Right ventricle myocardium superior (tissue), 1 donor: ENCODE measurements at places on chromosomes 5 and 9.

DNA sequence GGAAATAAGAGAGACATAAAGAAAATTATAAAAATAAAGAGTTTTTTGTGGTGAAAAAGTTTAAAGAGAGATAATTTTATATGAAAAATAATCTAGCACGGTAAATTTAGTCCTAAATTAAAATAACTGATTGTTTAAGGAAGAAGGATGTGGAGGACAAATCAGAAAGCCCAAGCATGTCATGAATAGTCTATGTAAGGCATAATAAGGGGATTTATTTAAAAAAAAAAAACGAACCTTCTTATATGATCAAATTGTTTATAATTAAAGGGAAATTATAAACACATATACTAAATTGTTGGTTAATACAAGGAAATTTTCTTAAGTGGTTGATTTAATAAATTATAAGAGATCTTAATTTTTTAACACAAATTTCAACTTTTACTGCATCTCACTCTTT lies 551.8 kb upstream of the TYRP1 start:
- DNase-seq = no peak

- DNase-seq = no peak
Observed at GRCh38 chr9:114366334-114367128, 21.3 kb downstream of the AKNA start.

DNA sequence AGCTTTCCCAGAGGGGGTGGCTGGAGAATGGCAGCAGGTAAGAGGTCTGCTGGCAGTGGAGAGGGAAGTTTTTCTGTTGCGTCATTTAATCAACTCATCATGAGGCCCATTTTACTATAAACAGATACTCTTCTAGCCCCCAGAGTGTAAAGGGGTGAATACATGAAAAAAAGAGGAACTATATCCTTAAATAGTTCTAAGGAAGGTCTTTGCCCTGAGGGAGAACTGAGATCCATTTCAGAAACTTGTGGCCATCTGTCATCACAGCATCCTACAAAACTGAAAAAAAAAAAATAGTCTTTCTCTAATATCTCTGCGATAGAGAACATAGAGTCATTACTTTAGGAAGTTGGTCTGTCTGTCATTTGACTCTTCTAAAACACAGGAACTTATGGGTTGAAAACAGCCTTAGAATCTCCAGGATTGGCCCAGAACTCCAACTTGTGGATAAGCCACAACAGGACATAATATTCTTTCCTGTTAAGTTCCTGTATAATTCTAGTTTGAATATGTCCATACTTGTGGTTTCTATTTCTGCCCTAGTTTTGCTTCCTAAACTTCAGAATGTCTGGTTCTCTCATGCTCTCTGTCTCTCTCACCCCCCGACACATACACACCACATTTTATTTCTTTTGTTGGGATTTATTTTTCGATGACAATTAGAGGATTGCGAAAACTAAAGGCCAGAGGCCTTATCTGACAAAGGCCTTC lies 238.5 kb upstream of the PIK3R1 start:
- DNase-seq = no peak

DNA sequence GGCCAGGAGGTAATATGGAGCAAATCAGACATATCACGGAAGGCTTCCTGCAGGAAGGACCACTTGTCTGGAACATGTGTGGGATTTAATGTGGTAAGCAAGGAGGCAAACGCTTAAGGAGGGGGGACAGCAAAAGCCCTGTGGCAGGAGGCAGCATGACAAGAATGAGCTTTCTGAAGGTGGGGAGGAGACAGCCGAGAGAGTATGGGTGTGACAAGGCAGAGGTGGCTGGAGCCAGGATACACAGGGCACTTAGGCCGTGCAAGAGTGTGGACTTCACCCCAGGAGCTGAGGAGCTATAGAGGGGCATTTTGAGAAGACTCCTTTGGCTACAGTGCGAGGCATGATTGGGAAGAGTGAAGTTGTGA lies 14.4 kb upstream of the S1PR3 start:
- DNase-seq = no peak

DNA sequence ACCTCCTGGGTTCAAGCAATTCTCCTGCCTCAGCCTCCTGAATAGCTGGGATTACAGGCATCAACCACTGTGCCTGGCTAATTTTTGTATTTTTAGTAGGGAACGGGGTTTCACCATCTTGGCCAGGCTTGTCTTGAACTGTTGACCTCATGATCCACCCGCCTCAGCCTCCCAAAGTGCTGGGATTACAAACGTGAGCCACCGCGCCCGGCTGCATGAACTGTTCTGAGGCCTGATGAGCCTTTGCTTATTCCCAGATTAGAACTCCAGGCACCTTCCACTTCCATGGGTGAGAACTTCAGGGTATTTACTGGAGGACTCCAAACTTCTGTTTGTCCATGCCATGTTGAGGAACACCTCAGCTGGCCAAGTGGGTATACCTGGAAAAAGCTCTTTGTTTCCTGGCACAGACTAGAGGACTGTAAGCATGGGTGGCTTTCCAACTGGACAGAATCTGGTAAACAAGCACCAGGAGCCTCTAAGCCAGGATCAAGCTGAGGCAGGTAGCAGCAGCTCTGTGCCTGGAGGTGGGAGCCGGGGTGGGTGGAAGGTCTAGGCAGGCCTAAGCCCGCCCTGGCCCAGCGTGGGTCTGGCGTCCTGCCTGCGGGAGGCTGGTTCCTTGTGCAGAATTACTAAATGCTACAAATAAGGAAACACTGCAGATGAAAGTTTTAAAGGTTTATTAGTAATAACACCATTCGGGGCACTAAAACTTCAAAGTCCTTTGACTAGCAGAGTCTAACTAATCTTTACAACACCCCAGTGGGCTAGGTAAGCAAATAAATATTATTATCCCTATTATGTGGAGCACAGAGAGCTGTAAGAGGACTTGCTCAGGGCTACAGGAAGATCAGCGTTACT lies 78.4 kb downstream of the SEMA5A start:
- no peak for DNase-seq

- no peak for DNase-seq
Observed at GRCh38 chr5:119833176-119833575, 203.8 kb downstream of the FAM170A start.

DNA sequence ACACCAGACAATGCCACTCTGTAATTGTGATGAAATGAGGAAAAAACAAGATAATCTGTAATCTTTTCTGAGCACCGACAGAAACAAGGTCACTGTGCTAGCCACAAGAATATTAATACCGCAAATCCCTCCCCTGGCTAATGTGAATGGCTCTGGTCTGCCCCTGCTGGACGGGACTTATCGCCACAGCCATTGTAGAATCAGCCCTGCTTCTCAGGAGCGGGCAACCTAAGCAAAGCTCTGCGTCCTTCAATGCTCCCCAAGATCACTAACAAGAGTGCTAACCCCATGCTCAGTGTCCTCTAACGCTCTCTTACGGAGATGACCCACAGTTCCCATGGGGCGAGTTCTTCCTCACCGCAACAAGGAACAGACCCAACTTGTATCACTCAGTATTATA lies 42.7 kb downstream of the OR2V1 start:
- no peak for DNase-seq

- no peak for DNase-seq
Observed at GRCh38 chr9:137733429-137733828, 114.6 kb downstream of the EHMT1 start.

GRCh38 chr9:124343533-124344290 lies 71.5 kb downstream of the PSMB7 start:
- peak; percentile 36 for DNase-seq

DNA sequence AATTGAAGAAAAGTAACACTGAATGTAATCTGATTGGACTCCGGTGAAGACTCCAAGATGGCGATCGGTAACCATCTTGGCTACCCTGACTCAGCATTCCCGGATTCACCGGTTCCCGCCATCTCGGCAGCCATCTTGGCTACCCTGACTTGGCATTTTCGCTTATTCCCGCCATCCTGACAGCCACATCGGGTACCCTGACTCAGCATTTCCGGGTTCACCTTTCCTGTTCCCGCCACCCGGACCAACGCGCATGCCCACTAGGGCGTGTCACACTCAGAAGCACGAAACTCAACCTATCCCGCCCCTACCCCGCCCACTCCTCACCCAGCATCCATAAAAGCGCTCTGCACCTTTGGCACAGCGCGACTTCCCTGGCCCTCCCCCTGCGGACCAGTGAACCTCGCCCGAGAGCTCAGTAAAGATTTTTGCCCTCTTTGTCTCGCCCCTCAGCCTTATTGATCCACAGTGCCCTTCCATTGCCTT lies 17.2 kb downstream of the SPTLC1 start:
- peak; percentile 80 for DNase-seq

GRCh38 chr5:64594601-64595000 lies 88.8 kb downstream of the RGS7BP start:
- no peak for DNase-seq

- no peak for DNase-seq
Observed at GRCh38 chr9:6689893-6690674, 44.6 kb upstream of the GLDC start.

GRCh38 chr9:107751567-107752210 lies 262.1 kb upstream of the KLF4 start:
- DNase-seq = no peak

GRCh38 chr5:59462956-59463355 lies 430.6 kb downstream of the PDE4D start:
- no peak for DNase-seq

GRCh38 chr9:122356627-122357026 lies 14.2 kb upstream of the PTGS1 start:
- no peak for DNase-seq

- DNase-seq = no peak
Observed at GRCh38 chr5:177123789-177124485, 9.6 kb upstream of the NSD1 start.

DNA sequence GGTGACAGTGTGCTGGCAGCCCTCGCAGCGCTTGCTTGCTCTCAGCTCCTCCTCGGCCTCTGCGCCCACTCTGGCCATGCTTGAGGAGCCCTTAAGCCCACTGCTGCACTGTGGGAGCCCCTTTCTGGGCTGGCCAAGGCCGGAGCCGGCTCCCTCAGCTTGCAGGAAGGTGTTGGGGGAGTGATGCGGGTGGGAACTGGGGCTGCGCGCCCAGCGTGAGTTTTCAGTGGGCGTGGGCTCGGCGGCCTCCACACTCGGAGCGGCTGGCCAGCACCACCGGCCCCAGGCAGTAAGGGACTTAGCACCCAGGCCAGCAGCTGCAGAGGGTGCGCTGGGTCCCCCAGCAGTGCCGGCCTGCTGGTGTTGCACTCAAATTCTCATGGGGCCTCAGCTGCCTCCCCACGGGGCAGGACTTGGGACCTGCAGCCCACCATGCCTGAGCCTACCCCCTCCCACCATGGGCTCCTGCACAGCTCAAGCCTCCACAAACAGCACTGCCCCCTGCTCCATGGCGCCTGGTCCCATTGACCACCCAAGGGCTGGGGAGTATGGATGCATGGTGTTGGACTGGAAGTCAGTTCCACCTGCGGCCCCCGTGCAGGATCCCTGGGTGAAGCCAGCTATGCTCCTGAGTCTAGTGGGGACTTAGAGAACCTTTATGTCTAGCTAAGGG lies 223.1 kb upstream of the PTPRD start:
- DNase-seq = no peak

- DNase-seq = no peak
Observed at GRCh38 chr9:137255448-137256114, 454 bp downstream of the NELFB start.

DNA sequence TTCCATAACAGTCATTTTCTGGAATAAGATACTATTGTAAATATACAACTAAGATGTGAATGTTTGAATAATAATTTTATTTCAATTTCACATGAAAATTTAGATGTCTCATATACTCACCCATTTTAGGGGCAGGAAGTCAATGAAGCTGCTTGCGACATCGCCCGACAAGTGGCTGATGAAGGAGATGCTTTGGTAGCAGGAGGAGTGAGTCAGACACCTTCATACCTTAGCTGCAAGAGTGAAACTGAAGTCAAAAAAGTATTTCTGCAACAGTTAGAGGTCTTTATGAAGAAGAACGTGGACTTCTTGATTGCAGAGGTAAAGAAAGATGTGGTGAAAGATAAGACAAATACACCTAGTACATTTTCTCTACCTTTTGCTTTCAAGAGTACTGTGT lies 8.6 kb downstream of the BHMT start:
- no peak for DNase-seq

DNA sequence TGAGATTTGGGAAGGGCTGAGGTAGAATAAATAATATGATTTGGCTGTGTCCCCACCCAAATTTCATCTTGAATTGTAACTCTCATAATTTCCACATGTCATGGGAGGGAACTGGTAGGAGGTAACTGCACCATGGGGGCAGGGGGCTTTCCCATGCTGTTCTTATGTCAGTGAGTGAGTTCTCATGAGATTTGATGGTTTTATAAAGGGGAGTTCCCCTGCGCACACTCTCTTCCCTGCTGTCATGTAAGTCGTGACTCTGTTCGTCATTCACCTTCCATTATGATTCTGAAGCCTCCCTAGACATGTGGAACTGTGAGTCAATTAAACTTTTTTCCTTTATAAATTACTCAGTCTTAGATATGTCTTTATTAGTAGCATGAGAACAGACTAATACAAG lies 115.5 kb upstream of the STARD4 start:
- DNase-seq = no peak

- DNase-seq = peak; percentile 51
Observed at GRCh38 chr5:91383956-91384300, 811 bp upstream of the ARRDC3 start.

GRCh38 chr5:10612251-10612650 lies 48.4 kb downstream of the ANKRD33B start:
- no peak for DNase-seq

DNA sequence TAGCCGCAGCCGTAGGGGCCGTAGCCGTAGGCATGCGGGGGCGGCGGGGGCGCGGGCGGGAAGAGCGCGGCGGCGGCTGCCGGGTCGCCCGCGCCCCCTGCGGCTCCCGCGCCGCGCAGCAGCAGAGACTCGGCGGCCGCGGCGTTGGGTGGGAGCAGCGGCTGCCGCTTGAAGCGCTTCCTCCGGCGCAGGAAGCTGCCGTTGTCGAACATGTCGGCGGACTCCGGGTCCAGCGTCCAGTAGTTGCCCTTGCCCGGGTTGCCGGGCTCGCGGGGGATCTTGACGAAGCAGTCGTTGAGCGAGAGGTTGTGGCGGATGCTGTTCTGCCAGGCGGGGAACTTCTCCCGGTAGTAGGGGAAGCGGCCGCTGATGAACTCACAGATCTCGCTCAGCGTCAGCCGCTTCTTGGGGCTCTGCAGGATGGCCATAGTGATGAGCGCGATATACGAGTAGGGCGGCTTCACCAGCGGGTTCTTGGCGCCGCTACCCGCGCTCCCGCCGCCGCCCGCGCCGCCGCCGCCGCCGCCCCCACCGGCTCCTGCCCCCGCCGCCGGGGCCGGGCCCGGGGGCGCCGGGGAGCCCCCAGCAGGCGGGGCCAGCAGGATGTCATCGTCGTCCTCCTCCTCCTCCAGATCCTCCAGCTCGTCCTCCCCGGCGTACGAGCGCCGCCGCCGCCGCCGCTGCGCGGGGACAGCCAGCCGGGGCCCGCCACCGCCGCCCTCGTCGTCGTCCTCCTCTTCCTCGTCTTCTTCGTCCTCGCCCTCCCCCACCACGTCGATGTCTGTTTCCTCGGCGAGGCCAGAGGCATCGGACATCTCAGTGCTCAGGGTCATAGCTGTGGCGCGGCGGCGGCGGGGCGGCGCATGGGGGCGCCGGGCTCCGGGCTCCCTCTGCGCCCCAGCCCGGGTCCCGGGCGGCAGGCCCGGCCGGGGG lies 781 bp downstream of the FOXD1 start:
- DNase-seq = peak; percentile 54
